CD4-positive, alpha-beta T cell treated with Interleukin-17A for 4 hours (primary cell): ENCODE measurements at places on chromosomes 16 and 17.

GRCh38 chr17:75490953-75491649, 24.2 kb downstream of the CASKIN2 start:
- DNase-seq: no peak

- DNase-seq: no peak
Measured at GRCh38 chr17:64783031-64783461, 120.9 kb upstream of the SMURF2 start.

- DNase-seq: no peak
Measured at GRCh38 chr17:43601280-43602039, 55.3 kb upstream of the ETV4 start.

GRCh38 chr16:78102122-78102660, 2.7 kb downstream of the WWOX start:
- no peak for DNase-seq

GRCh38 chr17:52106638-52107261, 51.8 kb downstream of the CA10 start:
- peak; percentile 45 for DNase-seq

- no peak for DNase-seq
Measured at GRCh38 chr16:51526621-51527020, 375.6 kb upstream of the SALL1 start.

DNA sequence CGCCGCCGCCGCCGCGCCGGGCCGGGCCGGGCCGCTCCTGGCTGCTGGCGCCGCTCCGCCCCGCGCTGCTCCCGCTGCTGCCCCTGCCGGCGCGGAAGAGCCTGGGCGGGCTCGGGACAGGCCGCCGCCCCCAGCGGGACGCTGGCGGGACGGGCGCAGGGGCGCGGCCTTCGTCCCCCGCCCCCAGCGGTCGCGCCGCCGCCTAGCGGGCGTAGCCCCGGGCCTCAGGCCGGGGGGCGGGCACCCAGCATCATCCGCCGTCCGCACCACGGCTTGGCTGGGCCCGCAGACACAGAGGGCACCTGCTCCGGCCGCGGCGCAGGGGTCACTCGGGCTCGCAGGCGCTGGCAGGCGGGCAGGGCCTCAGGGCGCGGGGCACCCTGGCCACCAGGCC, at the start of gene AMFR:
AMFR (minus strand) TSS at position 107 of the 394 bp plus-strand sequence. CDS start 218 bp downstream, outside the sequence.
- DNase-seq: peak; percentile 79

- DNase-seq: peak; percentile 73
Measured at GRCh38 chr17:63946440-63947363, 14.6 kb upstream of the CD79B start.

- DNase-seq: peak; percentile 49
Measured at GRCh38 chr16:68227183-68227793, 8.6 kb downstream of the ESRP2 start.

GRCh38 chr16:74868501-74868900, 93.9 kb upstream of the FA2H start:
- peak; percentile 30 for DNase-seq
